ENCODE measurements at places on chromosomes 13 and 19.

- no peak for DNase-seq
Measured at GRCh38 chr13:109010912-109011311, 381.5 kb downstream of the MYO16 start.

DNA sequence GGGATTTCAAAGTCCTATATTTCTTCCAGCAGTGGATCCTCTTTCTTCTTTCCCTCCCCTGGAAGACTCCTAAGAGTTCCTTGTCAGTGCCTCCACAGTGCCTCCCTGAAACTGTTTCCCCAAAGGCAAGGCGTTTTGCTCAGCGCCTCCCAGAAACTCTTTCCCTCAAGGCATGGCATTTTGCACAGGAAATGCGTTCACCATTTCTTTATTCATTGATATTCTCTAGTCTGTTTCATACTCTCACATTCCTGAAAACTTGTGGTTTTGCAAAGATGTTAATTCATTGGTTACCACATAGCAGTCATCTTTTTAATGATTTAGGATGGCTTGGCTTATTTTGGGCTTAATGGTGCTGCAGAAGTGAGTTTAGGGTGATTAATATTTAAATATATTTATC, 177.3 kb upstream of the SLC10A2 start:
- DNase-seq: no peak

DNA sequence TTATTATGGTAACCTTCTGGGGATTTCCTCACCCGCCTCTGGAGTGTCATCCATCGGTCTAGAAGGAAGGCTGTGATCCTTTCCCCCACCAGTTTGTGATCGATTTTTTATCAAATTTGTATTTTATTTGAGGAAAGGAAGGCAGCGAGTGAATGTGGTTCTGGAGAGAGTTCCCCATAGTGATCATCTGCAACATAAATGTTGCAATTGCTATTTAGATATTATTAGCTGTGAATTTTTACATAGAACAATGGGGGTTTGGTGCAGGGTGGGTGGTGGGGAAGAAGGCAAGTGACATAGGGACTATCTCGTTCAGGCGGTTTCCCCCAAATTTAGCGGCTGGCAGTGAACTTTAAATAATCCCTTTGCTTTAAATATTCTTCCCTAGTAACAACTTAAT, 1.2 kb downstream of the CDK8 start:
- no peak for DNase-seq

GRCh38 chr13:76091076-76091475, 454.9 kb downstream of the LMO7 start:
- no peak for DNase-seq

DNA sequence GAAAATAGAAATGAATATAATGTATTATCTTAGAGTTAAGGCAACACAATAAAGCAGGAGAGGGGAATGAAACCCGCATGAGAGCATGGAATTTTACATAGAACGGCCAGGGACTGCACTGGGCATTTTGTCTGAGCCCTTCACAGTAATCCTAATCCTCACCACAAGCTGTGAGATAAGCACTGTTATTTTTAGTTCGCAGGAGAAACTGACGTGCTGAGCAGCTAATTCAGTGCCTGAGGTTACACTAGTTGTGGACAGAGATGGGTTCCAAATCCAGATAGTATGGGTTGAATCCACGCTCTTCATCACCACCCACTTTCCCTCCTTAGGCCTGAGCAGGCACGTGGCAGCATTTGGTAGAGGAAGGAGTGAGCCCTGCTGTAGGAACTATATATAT, 24.8 kb upstream of the ZNF527 start:
- DNase-seq: no peak

- no peak for DNase-seq
Measured at GRCh38 chr13:41763782-41764181, 197.1 kb downstream of the VWA8 start.

GRCh38 chr13:91459485-91459884, 61.1 kb downstream of the GPC5 start:
- DNase-seq: no peak

DNA sequence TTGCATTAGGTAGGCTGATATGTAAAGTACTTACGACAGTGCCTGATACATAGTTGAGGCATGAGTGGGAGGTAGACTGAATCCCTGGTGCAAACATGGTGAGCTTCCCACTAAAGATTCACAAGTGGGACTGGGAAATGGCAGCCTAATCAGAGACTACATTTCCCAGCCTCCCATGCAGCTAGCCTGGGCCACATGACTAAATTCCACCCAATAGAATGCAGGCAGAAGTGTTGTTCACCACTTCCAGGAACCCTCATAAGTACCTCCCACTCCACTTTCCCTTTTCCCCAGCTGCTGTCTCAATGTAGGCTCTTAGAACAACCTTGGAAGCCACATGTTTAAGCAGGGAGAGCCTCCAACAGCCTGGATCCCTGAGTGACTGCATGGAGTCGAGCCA, 104.9 kb downstream of the CACNA1A start:
- no peak for DNase-seq

- DNase-seq: peak; percentile 94
Measured at GRCh38 chr19:14005349-14006084, 603 bp downstream of the RFX1 start.

DNA sequence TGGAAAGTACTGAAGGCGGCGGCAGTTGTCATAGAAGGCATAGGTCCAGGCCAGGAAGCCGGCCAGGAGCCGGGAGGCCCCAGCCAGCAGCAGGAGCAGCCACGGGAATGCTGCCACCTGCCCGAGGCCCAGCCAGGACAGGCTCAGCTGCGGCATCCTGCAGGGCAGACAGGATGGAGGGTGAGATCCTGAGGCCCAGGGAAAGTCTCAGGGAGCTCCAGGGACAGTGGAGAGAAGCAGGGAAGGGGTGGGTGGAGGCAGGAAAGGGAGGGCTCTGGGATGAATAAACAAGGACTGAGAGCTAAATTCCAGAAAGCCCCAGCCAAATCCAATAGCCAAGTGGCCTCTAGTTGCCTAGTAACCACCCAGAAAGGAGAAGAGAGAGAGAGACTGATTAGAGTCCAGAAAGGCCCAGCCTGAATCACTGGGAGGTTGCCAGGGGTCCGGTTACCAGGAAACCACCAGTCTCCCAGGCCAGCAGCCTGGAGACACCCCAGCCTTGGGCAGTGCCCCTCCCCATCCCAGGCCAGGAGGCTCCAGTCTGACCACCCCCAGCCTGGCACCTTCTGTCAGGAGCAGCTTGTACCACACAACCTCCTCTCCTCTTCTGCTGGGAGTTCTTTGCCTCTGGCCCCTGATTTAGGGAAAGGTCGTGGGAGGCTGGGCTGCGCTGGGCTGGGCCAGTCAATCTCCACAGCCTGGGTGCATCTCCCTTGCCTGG, 7.5 kb upstream of the OR10H5 start:
- DNase-seq: no peak

- DNase-seq: no peak
Measured at GRCh38 chr13:74889321-74889720, 592.6 kb downstream of the TBC1D4 start.

GRCh38 chr13:35190241-35190640, 248.2 kb downstream of the NBEA start:
- no peak for DNase-seq

DNA sequence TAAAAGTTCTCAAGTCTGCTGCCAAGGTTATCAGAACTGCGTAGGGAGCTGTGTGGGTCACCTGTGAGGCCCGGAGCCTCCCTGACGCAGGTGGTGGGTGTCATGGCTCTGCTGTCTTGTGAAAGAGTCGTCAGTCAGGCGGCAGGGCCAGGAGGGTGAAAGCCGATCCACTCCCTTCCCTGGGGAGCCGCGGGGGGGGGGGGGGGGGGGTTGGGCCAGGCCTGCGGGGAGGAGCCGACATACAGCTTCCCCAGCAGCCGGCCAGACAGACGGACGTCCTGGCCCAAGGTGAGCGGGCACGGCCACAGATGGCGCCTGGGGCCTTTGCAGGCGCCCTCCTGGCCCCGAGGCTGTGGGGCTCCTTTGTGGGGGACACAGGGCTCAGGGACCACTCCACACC, 12.4 kb downstream of the SBNO2 start:
- no peak for DNase-seq

DNA sequence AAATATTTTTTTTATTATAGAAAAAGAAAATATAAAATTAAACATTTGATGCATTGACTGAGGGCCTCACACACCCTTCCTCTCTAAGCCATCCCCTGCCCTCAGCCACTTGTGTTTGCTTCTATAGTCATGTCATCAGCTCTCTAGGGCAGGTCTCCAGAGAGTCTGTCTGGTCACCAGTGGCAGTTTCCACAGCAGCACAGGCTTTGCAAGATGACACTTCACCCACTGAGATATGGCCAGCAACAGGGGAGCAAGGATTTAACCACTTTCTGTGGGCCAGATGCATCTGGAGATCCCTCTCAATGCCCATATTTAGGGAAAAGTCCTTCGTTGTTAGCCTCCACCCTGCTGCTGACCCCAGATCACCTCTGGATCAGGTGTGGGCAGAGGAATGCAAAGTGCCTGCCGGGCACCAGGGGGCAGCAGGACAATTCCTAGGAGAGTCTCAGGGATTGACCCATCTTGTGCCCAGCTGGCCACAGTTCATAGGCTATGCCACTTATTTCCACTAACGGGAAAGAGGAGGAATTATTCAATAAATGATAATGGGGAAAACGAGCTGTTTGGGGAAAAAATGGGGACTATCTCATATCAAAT, 4.8 kb downstream of the ABCC4 start:
- DNase-seq: peak; percentile 8

DNA sequence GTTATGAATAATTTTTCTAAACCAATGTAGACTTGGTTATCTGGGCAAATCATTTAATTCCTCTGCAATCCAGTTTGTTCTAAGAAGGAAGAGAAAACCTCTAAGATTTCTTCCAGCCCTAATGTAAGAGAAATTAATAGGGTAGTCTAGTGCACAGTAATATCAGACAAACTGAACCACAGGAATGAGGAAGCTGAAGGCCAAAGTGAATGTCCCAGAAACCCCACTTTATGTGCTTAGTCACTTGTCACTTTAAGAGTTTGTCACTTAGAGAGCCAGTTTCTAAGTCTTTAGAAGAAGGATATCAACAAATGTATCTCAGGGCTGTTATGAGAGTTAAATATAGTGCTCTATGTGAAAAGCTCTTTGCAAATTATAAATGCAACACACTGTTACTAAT, 750.6 kb downstream of the DIAPH3 start:
- no peak for DNase-seq

DNA sequence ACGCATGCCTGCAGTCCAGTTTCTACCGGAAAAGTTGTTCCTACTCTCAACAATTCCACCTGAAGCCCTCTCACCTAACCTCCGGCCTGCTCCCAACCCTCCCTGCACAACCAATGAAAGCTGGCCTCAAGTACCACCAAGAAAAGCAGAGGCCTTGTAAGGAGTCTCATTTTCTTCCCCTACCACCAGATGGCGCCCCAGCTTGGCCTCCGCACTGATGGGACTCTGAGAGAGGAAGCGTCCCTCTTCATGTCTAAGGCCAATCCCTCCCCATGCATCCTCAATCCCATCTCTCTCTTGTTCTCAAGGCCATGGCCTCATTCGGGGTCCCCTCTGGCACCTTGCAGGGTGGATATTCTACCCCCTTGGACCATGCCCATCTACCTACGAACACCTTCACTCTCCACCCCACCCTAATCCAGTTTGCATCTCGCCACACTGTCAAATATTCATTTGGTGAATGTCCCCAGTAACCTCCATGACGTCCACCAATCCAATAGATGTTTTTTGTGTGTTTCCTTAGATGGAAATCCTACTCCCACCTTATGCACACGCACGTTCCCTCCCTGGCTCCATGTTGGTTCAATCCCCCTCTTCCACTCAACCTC, 412.8 kb downstream of the ZNF536 start:
- DNase-seq: peak; percentile 49

- DNase-seq: peak; percentile 19
Measured at GRCh38 chr13:73861136-73861535, 273.1 kb downstream of the KLF12 start.

DNA sequence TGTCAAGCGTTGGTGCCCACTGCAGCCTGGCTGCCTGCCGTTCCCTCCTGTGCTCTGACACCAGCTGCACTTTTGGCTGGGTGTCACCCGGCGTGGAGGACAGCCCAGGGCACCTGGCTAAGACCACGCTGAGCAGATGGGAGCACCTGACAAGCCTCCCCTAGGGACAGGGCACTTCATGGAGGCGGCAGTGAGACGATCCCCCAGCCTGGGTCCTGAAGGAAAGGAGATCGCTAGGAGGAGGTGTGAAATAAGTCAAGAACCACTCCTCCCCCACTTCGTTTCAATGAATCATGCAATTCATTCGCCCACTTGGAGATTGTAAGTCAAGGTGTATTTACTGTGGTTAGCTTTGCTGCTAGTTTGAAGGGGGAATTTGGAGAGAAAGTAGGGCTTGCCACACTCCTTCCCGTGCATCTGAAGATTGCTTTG, 38.8 kb downstream of the VSTM2B start:
- DNase-seq: no peak

DNA sequence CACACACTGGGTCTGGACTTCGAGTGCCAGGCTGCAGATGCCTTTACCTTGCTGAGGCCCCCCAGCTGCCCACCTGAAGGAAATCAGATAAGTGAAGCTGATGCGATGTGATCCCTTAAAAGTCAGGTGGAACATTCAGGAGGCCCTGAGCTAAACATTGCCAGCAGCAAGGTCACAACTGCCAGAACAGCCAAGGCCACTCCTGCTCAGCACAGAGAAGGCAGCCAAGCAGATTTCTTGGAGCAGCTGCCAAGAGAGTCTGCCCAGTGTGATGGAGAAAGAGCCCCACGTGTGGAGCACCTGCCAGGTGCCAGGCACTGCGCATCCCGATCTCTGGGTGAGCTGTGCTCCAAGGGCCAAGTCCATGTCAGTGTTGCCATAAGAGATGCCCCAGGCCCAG, 20.6 kb upstream of the UQCRFS1 start:
- no peak for DNase-seq

- DNase-seq: no peak
Measured at GRCh38 chr13:108470921-108471320, 158.5 kb upstream of the MYO16 start.

- no peak for DNase-seq
Measured at GRCh38 chr13:29318741-29319140, 276.7 kb downstream of the SLC7A1 start.

All from CD4-positive, alpha-beta T cell treated with Interleukin-2 at 100 ng/mL for 4 hours (primary cell).